Heart right ventricle (tissue), 16 donors: ENCODE measurements at places on chromosomes 12 and 14. TPM values are rescaled to one million over a fixed set of nuclear protein-coding genes. Genes with fewer than 3 reads are reported as not detected.

GRCh38 chr14:99754141-99755067 is 38.8 kb upstream of the EML1 start:
- no peak for DNase-seq
- no peaks in the 10 kb centered on the region for H3K36me3 ChIP-seq
- peak overlapping the region; percentile 83 for H3K27ac ChIP-seq
- peaks cover 57% of the 10 kb centered on the region for H3K4me1 ChIP-seq

- H3K36me3 ChIP-seq: no peaks in the 10 kb centered on the region
- H3K4me3 ChIP-seq: no peak overlapping the region
- H3K27ac ChIP-seq: no peak overlapping the region
- no peaks in the 10 kb centered on the region for H3K4me1 ChIP-seq
- H3K27me3 ChIP-seq: no peaks in the 10 kb centered on the region
- DNase-seq: no peak
These were observed 123.4 kb upstream of the CPSF6 start for GRCh38 chr12:69115951-69116350.

GRCh38 chr12:75684678-75685616 is 173.5 kb upstream of the KRR1 start:
- H3K4me3 ChIP-seq: no peak overlapping the region
- peak overlapping the region; percentile 29 for H3K27ac ChIP-seq
- no peaks in the 10 kb centered on the region for H3K27me3 ChIP-seq
- no peak for DNase-seq

- no peak for DNase-seq
- no peaks in the 10 kb centered on the region for H3K27me3 ChIP-seq
- no peaks in the 10 kb centered on the region for H3K4me1 ChIP-seq
- no peak overlapping the region for H3K4me3 ChIP-seq
- H3K27ac ChIP-seq: no peak overlapping the region
These were observed 209.7 kb downstream of the ATXN7L3B start for GRCh38 chr12:74747305-74747704.

DNA sequence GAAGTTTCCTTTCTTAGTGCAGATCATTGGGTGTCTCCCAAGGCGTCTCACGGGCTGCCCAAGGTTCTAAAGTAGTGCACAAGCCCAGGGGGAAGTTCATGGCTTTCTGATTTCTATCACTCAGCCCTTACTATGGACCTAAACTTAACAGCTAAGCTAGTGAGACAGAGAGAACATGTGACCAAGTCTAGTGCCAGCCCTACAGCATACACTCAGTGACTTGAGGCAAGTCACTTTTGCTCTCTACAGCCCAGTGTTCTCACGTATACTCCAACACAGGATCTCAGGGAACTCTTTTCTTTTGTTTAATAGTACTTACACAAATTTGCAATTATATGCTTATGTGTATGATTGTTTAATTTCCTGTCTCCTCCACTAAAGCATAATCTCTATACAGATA is 48.6 kb downstream of the NKX2-1 start:
- H3K36me3 ChIP-seq: no peaks in the 10 kb centered on the region
- no peak overlapping the region for H3K27ac ChIP-seq
- no peak overlapping the region for H3K4me3 ChIP-seq
- no peak for DNase-seq
- H3K27me3 ChIP-seq: peaks cover 17% of the 10 kb centered on the region
- no peaks in the 10 kb centered on the region for H3K4me1 ChIP-seq

- no peak overlapping the region for H3K4me3 ChIP-seq
- no peak for DNase-seq
- no peaks in the 10 kb centered on the region for H3K4me1 ChIP-seq
- H3K36me3 ChIP-seq: no peaks in the 10 kb centered on the region
These were observed 22.9 kb upstream of the CALM1 start for GRCh38 chr14:90373887-90374286.

DNA sequence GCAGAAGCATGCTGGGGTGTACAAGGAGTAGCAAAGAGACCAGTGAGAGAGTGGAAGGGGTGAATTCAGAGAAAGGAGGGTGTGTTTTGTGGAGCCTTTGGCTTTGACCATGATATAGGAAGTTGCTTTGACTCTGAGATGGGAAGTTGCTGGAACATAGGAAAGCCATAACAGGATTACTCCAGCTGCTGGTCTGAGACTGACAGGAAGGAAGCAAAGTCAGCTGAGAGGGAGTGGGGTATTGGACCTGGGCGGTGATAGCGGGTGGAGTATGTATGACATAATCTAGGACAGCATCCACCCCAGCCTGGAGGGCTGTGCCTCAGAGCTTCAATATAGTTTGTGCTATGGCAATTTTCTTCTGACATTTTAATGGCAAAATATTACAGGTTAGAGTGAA is 324.4 kb downstream of the PDZRN4 start:
- H3K27me3 ChIP-seq: no peaks in the 10 kb centered on the region
- peak overlapping the region; percentile 51 for H3K27ac ChIP-seq
- H3K4me1 ChIP-seq: peaks cover 13% of the 10 kb centered on the region
- H3K4me3 ChIP-seq: no peak overlapping the region
- H3K36me3 ChIP-seq: no peaks in the 10 kb centered on the region
- no peak for DNase-seq

DNA sequence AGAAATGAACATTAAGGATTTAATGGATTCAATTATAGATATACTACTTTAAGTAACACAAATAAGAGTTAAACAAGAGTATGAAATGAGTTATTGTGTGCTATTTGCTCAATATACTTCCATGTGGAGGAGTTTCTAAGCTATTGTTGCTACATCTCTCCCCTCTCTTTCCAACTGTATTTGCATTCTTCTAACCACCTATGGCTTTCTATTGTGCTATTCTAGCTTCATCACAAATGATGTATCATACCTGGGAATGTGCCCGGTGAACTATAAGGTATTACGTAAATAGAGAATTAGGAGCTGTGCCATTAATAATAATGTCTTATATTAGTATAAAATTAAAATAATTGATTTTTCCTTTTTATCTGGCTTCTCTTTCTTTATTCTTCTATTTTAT is 87.1 kb upstream of the PLEKHG7 start:
- H3K27me3 ChIP-seq: no peaks in the 10 kb centered on the region
- no peaks in the 10 kb centered on the region for H3K4me1 ChIP-seq
- H3K27ac ChIP-seq: no peak overlapping the region
- no peaks in the 10 kb centered on the region for H3K36me3 ChIP-seq
- no peak overlapping the region for H3K4me3 ChIP-seq
- DNase-seq: no peak

DNA sequence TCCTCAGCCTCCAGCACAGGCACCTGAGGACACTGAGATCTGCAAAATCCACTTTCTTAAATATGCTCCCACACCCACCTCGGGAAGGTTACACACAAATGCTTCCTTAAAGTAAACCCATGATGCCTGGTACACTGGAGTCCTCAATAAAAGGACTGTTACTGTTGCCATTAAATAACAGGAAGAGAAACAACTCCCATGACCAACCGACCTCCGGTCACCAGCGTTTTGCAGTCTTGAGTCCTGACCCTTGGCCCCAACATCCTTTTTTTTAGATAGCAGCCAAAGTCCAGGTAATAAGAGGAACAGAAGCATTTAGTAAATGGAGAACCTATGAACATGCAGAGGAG is 42.4 kb downstream of the ITPK1 start:
- no peak for DNase-seq
- peak overlapping the region; percentile 80 for H3K27ac ChIP-seq
- H3K4me3 ChIP-seq: no peak overlapping the region
- H3K4me1 ChIP-seq: peaks cover 42% of the 10 kb centered on the region

GRCh38 chr12:63208956-63209355 is 58.0 kb upstream of the AVPR1A start:
- no peak overlapping the region for H3K27ac ChIP-seq
- H3K27me3 ChIP-seq: no peaks in the 10 kb centered on the region
- no peak for DNase-seq

- H3K4me3 ChIP-seq: no peak overlapping the region
- no peaks in the 10 kb centered on the region for H3K36me3 ChIP-seq
- DNase-seq: no peak
- no peak overlapping the region for H3K27ac ChIP-seq
- H3K27me3 ChIP-seq: peaks cover 97% of the 10 kb centered on the region
- H3K4me1 ChIP-seq: peaks cover 13% of the 10 kb centered on the region
These were observed 3.4 kb downstream of the ASCL1 start for GRCh38 chr12:102960766-102961465.

- no peak for DNase-seq
- no peaks in the 10 kb centered on the region for H3K36me3 ChIP-seq
- peaks cover 22% of the 10 kb centered on the region for H3K27me3 ChIP-seq
- H3K4me1 ChIP-seq: peaks cover 24% of the 10 kb centered on the region
- H3K4me3 ChIP-seq: no peak overlapping the region
These were observed 3.9 kb downstream of the CCDC197 start for GRCh38 chr14:94001016-94001415.

- no peaks in the 10 kb centered on the region for H3K27me3 ChIP-seq
- H3K27ac ChIP-seq: no peak overlapping the region
- H3K4me3 ChIP-seq: no peak overlapping the region
- peaks cover 82% of the 10 kb centered on the region for H3K4me1 ChIP-seq
These were observed 47.8 kb downstream of the CCDC88C start for GRCh38 chr14:91369628-91370445.

DNA sequence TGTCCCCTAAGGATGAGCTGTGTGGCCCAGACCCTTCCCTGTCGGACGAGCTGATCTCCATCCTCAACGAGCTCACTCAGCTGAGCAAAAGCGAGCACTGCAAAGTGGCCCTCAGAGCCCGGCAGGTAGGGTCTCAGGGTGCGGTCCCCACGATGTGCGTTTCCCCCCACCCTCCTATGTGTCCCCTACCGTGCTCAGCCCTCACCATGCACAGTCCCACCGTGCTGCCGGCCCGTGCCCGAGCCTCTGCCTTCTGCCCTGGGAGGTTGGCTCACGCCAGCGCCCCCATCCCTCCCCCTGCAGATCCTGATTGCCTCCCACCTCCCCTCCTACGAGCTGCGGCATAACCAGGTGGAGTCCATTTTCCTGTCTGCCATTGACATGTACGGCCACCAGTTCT is 86.6 kb downstream of the FOXN4 start:
- no peaks in the 10 kb centered on the region for H3K27me3 ChIP-seq
- no peak overlapping the region for H3K27ac ChIP-seq
- no peaks in the 10 kb centered on the region for H3K4me1 ChIP-seq
- no peak overlapping the region for H3K4me3 ChIP-seq
- peaks cover 80% of the 10 kb centered on the region for H3K36me3 ChIP-seq
- DNase-seq: no peak

GRCh38 chr12:125683748-125684381 is 618.6 kb downstream of the AACS start:
- DNase-seq: no peak
- H3K4me1 ChIP-seq: no peaks in the 10 kb centered on the region
- no peaks in the 10 kb centered on the region for H3K36me3 ChIP-seq
- no peak overlapping the region for H3K27ac ChIP-seq

GRCh38 chr14:33631021-33631420 is 319.9 kb downstream of the EGLN3 start:
- DNase-seq: no peak
- no peaks in the 10 kb centered on the region for H3K36me3 ChIP-seq
- no peak overlapping the region for H3K4me3 ChIP-seq
- H3K4me1 ChIP-seq: no peaks in the 10 kb centered on the region
- H3K27me3 ChIP-seq: no peaks in the 10 kb centered on the region

DNA sequence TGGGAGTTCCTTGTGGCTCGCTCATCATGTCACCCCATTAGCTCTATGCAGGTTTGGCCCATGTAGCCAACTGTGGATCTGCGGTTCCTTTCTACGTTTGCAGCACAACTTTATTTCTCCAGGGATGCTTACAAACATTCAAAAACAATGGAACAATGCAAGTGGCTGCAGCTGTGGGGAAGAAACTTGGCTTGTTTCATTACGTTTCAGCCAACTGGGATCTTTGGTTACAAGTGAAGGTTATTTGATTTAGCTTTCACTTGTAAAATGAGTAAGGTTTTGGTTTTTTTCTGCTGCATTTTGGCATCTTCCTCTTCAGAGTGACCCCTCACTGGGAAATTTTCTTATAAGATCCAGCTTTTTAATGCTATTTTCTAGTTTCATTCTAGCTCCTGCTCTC is 105.9 kb downstream of the PLXNC1 start:
- H3K4me1 ChIP-seq: peaks cover 6% of the 10 kb centered on the region
- no peak overlapping the region for H3K4me3 ChIP-seq
- no peaks in the 10 kb centered on the region for H3K36me3 ChIP-seq
- H3K27ac ChIP-seq: peak overlapping the region; percentile 70
- no peak for DNase-seq
- no peaks in the 10 kb centered on the region for H3K27me3 ChIP-seq

- peaks cover 18% of the 10 kb centered on the region for H3K4me1 ChIP-seq
- DNase-seq: no peak
- H3K4me3 ChIP-seq: no peak overlapping the region
These were observed 99.4 kb downstream of the ETV6 start for GRCh38 chr12:11748903-11749302.

GRCh38 chr14:43786066-43786762 is 720.9 kb downstream of the FSCB start:
- no peak overlapping the region for H3K4me3 ChIP-seq
- peak; percentile 15 for DNase-seq
- H3K27ac ChIP-seq: no peak overlapping the region
- no peaks in the 10 kb centered on the region for H3K27me3 ChIP-seq
- H3K4me1 ChIP-seq: no peaks in the 10 kb centered on the region
- no peaks in the 10 kb centered on the region for H3K36me3 ChIP-seq

DNA sequence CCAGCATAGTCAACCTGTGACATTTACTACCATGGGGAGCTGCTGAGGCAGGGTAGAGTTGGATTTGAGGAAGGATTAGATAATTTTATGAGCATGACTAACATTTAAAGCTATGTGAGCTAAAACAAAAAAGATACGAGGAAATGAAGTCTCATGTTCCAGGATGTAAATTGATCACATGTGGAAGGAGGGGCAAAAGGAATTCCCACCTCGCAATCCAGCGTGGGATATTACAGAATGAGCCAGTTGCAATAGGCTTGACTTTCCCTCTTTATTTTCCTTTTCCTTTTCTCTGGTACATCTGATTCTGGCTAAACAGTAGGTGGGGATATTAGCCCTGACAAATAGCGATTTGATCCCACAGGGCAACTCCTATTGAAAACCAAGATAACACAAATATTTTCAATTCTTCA is 214.9 kb upstream of the HMGA2 start:
- no peak overlapping the region for H3K27ac ChIP-seq
- no peaks in the 10 kb centered on the region for H3K36me3 ChIP-seq

Gene GTF2A1
- 4.3 TPM for polyA plus RNA-seq

Gene OR6S1
- not detected for polyA plus RNA-seq

Gene TMTC1
- 16.3 TPM for polyA plus RNA-seq

Gene PRPF40B
- polyA plus RNA-seq: 37.5 TPM

Gene LRP1
- 46.7 TPM for polyA plus RNA-seq

Gene CDCA4
- polyA plus RNA-seq: 2.7 TPM

Gene CLEC4C
- polyA plus RNA-seq: not detected

Gene KRT75
- not detected for polyA plus RNA-seq

Gene TAS2R43
- polyA plus RNA-seq: not detected

Gene E2F7
- 0.29 TPM for polyA plus RNA-seq

Gene MIPOL1
- 2.2 TPM for polyA plus RNA-seq

Gene GYS2
- 0.15 TPM for polyA plus RNA-seq

Gene DCAF4
- 6.5 TPM for polyA plus RNA-seq

Gene COX8C
- not detected for polyA plus RNA-seq

Gene POMT2
- polyA plus RNA-seq: 13.5 TPM

Gene PPFIA2
- polyA plus RNA-seq: 0.15 TPM

Gene ADAMTS20
- not detected for polyA plus RNA-seq

Gene COL2A1
- polyA plus RNA-seq: 0.07 TPM
